A172 (cell line): ENCODE measurements at places on chromosomes 1 and 21.

DNA sequence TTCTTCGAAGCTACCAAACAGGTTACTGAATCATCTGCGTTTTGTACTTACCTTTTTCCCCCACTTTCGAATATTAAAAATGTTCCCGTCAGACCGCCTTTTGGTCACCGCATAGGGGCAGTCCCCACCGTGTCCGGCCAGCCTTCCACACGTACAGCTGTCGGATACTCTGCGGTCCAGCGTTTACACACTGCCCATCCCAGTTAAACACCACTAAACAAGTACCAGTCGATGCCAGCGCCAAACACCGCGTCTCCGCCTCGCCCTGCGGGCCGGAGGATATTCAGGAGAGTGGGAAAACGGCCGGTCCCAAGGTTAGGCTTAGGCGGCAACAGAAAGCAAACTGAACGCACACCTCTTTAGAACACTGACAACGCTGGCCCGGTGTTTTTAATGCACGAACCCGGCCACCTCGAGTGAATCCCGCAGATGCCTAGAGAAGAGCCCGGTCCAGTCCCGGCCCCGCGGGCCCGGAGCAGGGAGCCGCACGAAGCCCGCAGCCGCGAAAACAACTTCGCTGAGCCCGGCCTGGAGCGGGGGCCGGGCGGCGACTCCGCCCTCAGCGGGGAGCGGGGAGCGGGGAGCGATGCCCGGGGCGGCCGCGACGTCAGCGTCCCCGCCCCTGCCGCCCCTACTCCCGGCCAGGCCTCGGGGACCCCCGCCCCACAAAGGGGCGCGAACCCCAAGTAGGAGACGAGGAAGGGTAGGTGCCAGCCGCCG, 730 bp upstream of the PHF13 start:
- DNase-seq: peak; percentile 15

GRCh38 chr1:230230948-230231773, 164.1 kb downstream of the GALNT2 start:
- no peak for DNase-seq

- no peak for DNase-seq
Measured at GRCh38 chr1:83839566-83840173, 159.3 kb downstream of the TTLL7 start.

- no peak for DNase-seq
Measured at GRCh38 chr1:61215119-61215518, 132.8 kb downstream of the NFIA start.

- DNase-seq: no peak
Measured at GRCh38 chr1:109290998-109291397, 8.1 kb upstream of the PSRC1 start.

GRCh38 chr21:27513825-27514224, 546.9 kb upstream of the ADAMTS5 start:
- no peak for DNase-seq

DNA sequence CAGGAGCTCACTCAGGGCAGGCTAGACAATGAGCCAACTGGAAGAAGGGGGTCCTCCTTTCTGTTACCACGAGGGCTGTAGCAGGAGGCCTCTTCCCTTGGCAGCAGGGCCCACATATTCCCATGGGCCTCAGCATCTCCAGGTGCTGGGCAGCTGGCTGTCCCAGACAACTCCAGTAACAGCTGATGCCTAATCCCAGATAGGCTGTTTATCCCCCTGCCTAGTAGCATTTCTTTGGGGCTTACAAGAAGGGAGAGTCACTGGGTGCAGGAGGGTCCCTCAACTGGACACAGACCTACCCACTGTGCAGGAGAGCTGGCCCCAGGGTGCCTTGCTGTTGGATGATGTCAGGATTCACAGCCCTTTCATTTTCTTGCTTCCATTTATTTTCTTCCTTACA, 278.2 kb downstream of the DSCAM start:
- no peak for DNase-seq

DNA sequence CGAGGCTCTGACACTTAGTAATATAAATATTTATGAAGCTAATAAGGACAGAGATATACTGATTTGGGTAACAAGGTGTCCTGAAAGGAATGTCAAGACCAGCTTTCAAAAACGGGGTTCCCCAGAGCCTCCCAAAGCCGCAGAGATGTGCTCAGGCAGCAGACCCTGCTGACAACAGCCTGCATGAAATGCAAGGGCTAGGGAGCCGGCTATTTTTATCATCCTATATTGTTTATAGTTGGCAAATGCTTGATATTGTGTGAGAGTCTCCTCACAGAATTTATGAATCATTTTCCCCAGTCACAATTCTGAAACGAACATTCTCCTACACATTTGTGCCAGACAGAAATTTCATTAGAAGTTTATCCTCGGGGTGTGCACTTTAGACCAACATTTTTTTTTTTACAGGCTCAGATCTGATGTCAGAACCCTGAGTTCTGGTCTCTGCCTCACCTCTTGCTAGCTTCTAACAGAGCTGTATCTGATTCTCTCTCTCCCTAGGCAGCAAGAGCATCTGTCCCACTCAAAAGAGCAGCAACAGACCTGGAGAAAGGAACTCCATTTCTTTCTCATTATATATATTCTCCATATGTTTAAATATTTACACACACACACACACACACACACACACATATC, 302.3 kb upstream of the PLD5 start:
- DNase-seq: no peak

GRCh38 chr21:45297329-45297728, 9.6 kb upstream of the POFUT2 start:
- DNase-seq: no peak

- no peak for DNase-seq
Measured at GRCh38 chr1:11053758-11054137, 6.1 kb downstream of the SRM start.

DNA sequence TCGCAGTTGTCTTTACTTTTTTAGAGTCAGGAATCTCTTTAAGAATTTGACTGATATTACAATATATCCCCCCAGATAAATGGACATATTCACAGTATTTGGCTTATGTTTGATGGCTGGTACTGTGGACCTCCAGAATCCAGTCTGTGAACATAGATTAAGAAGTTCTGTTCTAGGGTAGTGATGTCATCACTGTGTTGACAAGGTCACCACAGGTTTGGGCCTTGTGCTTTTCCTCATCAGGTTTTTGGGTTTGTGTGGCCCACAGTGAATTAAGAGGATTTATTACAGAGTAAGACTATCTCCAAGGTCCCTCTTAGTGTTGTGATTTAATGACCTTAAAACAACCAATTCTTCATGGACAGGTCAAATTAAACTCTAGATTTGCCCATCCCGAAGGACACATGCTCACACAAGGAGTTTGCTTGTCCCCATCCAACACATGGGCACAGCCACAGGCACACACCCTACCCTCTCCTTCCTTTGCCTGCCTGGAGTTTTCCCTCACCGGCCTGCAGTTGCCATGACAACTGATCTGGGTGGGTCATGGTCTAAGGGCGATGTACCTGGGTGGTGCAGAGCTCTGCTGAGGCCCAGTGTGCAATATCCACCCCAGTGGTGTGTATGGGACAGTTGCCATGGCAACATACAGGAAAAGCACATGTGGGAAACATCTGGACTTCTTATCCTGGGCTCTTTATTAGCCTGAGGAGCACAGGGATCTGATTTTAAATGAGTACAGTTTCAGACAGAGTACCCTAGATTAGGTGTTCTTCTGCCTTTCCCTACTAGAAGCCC, 98.6 kb downstream of the NAV1 start:
- no peak for DNase-seq

- no peak for DNase-seq
Measured at GRCh38 chr21:38384675-38385426, 113.4 kb downstream of the ERG start.

DNA sequence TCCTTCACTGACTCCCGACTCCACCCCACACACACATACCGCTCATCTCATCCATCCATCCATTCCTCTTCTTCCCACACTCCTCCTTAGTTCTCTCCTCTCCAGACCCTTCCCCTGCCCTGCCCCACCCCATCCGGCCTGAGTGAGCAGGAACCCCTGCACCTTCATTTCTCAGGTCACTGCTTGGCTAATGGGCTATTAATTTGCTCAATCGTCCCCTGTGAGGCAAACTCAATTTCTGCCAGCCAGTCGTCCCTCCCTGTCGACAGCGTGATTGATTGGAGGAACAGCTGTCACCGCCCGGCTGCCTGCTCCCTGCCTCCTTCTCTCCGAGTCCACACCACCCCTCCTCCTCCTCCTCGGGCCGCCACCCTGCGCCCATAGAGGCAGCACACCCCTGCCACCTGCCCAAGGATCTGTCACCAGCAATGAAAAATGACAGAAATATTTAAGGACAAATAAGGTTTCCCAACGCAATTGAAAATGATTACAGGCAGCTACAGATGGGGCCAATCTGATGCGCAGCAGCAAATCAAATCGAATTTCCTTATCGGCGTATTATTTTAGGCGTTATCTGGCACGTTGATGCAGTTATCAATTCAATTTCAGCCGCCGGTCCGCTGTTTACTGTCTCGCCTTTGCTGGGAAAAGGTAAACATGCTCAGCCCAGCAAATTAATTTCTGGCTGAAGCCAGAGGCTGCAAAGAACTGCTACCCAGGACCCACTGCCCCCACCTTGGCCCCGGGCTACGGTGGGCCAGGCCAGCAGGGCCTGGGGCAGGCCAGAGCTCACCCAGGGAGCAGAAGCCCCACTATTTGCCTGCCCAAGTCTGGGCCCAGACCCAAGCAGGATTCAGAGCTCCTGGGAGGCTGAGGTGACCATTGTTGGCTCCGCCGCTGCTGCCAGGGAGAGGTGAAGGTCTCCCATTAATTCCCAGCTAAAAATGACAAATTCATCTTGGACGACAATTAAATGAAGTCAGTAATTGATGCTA, 71.3 kb downstream of the TMEM53 start:
- DNase-seq: no peak

DNA sequence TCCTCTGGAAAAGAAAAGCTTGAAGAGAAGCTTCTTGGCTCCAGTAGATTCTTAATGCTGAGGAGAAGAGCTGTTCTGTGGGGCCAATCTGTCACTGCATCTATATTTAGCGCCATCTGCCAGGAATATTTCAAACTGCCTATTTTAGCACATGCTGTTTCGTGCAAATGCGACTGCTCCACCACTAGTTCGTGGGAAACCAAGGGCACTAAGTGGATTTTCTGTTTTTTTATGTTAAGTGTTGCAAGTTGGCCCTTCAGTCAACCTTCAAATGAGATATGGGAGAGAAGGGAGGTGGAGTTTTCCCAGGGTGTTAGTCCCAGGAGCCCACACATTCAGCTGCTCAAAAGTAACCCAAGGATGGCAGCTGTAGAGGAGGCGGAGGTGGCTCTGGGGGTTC, 91.9 kb downstream of the TSEN15 start:
- DNase-seq: no peak

- no peak for DNase-seq
Measured at GRCh38 chr1:229162825-229163515, 107.9 kb upstream of the RAB4A start.

- no peak for DNase-seq
Measured at GRCh38 chr1:246215510-246215903, 291.6 kb downstream of the SMYD3 start.

DNA sequence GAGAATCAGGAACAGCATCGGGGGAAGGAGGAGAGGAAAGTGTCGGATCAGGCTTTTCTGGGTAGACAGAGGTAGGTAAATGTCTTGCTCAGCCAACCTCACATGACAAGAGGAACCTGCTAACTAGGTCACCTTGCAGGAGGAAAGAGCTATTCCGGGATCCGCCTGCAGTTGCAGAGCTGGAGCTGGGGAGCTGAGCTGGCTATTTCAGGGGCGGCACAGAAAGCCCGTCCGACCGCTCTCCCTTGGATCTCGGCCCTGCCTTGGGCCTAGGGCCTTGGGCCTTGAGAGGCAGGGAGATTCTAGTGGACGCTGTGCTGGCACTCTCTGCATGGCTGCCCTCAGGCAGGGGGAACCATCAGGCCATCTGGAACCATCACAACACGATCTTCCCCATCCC, 56.5 kb upstream of the CTPS1 start:
- no peak for DNase-seq

- no peak for DNase-seq
Measured at GRCh38 chr1:94798462-94798861, 21.7 kb upstream of the SLC44A3 start.

DNA sequence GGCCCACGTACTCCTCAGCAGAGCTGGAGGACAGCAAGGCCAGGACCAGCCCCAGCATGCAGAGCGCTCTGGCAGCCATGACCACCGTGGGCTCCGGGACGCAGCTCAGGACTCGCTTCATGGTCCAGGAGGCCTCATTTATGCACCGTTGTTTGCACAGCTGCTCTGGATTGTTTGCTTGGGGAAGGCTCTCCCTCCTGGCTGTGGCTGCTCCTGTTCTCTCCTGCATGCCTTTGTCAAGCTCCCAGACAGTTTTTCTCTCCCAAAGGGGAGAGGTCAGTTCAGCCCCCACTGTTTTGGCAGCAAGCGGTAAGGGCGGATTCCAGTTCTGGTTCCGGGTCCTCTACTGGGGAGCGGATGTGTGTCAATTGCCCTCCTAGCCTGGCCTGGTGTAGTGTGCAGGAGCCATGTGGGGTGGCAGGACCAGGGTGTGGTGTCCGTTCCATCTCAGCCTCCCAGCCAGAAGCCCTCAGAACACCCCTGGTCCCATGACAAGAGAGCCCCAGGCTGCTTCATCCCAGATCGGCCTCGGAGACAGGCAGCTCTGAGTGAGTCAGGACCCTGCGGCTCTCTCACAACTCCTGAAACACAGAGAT, at the start of gene TFF3:
TSS of gene TFF3 (minus strand) at position 114 of the 596 bp plus-strand sequence. CDS start at position 79, 35 bp downstream.
- no peak for DNase-seq

DNA sequence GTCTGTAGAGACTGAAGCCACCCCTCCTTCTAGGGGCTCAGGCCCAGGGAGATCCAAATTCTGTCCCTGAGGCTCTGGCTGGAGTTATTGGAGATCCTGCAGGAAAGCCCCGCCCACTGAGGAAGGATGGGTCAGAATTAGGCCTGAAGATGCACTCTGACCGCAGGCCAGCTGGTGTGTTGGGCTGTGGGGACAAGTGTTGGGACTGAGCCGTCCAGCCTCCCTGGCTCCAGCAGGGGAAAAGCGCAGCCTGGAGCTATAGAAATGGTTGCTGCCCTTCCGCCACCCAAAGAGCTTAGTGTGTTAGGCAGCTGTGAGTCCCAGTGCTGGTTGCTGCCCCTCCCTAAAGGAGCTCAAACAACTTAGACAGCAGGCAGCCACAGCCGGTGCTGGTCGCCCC, 33.0 kb upstream of the PRRX1 start:
- no peak for DNase-seq

DNA sequence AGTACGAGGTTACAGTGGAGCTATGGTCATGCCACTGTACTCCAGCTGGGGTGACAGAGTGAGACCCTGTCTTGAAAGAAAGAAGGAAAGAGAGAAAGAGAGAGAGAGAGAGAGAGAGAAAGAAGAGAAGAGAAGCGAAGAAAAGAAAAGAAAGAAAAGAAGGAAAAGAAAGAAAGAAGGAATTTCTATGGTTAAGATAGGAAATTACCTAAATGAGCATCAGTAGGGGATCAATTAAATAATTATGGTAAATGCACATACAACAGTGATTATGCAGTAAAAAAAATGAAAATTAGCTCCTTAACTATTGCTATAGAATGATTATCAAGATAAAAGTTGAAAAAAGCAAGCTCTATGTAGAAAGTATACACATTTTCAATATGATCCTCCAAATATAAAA, 59.8 kb downstream of the COLGALT2 start:
- DNase-seq: no peak

DNA sequence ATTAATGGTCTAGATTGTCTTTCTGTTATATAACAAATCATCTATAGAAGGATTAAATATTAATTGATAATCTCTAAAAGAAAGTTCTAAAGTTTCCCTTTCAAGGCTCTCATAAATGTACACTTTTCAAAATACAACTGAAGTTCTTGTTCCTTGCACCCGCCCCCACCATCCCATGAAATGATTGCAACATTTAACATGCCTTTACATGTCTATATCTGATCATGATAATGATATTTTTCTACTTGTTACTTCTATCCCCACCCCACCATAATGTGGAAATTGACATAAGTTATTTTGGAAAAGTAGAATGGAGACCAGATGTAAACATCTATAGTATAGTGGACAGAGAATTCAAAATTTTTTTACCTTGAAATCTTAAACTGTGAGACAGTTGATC, 186.6 kb downstream of the NTNG1 start:
- DNase-seq: no peak
